ENCODE measurements at places on chromosomes 4 and X.

DNA sequence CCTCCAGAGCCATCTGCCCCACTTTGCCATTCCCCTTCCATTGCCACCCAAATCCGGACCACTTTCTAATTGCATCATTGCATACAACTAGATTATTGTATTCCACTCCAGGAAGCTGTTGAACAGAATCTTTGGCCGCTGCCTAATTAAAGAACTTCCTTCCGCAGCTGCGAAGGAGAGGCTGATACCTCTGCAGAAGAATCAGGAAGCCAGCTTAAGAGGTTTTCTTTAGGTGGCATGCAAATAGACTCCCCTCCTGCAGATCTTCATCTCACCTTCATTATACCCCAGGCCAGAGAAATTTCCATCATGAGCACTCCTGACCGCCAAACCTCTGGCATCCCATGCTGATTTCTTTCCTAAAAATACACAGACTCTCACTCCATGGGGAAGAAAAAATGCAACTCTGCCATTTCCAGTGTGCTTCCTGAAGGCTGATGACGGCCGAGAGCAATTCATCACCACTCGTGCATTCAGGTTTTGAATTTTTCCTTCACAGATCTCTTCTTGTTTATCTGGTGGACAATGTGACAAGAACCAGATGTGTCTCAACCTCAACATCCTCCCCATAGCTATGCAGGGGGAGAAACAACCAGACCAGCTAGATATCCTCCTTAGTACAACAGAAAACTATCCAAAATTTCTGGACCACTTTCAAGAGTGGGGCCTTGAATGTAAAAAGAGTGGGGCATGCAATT, 31.2 kb downstream of the LGI2 start:
- DNase-seq, result no peak

DNA sequence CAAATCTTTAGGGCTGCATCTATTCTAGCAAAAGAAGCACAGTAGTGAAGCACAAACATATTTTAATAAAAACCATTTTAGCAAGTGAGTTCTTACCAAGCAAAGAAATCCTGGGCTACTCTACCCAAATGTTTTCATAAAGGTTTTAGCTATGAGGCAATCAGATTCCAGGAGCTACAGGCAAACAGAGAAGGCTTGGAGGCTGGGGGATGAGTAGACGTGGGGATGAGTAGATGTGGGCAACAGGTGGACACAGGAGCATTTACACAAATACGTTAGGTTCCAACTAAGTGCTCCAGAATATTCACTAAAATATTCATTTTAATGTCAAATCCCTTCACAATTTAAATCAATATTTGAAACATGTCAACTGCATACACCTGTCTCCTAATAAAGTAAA, 34.5 kb downstream of the ATP11C start:
- no peak for DNase-seq

DNA sequence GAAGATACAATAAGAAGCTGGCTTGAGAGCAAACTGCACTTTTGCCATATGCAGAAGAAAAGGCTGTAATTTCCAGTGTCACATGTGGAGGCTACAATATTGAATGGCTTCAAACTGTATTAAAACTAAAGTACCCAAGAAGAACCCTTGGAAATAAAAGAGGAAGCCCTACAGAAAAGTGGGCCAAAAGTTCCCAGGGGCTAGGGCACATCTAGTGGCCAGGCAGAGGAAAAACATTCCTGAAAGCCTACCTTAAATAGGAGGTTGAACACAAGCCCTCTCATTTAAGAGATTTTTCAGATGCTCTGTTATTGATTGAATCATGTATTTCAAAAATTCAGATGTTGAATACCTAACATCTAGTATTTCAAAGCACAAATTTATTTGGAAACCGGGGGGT, 40.6 kb upstream of the PRDX4 start:
- no peak for DNase-seq

GRCh38 chr4:38145033-38145678, 185.0 kb downstream of the PTTG2 start:
- DNase-seq, result no peak

DNA sequence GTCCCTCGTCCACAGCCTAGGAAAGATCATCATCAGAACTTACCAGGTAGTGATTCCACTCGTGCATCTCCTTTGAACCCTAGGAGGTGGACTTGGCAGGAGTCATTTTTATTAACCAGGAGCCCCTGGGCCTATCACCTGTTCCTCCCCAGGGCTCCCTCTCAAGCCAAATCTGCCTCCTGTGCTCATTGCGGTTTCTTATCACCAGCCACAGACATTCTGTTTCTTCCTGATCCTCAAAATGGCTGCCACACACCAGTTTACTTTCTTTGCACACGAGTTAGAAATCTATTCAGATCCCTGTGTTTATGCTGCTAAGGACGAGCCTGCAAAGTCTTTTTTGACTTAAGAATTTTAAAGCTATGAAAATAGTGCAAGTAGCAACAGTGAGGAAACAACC, 354.5 kb upstream of the BOD1L1 start:
- DNase-seq, result no peak

GRCh38 chr4:159105761-159106243, 2.9 kb downstream of the RAPGEF2 start:
- no peak for DNase-seq

GRCh38 chr4:149158817-149159216, 656.8 kb downstream of the IQCM start:
- no peak for DNase-seq

DNA sequence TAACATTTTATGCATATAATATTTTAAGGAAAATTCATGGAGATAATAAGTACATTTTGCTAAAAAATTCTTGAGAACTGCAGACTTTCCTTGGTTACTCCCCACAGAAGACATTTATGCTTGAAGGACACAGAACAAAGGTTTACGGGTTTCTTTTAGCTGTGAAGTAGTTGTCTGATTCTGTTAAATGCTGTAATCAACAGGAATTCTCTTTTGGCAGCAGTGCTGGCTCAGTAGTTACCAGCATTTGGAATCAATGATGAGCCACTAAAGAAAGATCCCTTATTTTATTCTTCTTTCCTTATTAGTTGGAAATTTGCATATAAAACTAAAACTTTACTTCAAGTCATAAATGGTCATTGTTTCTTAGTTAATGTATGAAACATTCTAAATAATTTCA, 199.3 kb upstream of the FAT4 start:
- DNase-seq, result no peak

- DNase-seq, result no peak
Observed at GRCh38 chr4:76737180-76737579, 160.8 kb downstream of the SOWAHB start.

- no peak for DNase-seq
Observed at GRCh38 chr4:147981305-147981704, 249.4 kb downstream of the ARHGAP10 start.

DNA sequence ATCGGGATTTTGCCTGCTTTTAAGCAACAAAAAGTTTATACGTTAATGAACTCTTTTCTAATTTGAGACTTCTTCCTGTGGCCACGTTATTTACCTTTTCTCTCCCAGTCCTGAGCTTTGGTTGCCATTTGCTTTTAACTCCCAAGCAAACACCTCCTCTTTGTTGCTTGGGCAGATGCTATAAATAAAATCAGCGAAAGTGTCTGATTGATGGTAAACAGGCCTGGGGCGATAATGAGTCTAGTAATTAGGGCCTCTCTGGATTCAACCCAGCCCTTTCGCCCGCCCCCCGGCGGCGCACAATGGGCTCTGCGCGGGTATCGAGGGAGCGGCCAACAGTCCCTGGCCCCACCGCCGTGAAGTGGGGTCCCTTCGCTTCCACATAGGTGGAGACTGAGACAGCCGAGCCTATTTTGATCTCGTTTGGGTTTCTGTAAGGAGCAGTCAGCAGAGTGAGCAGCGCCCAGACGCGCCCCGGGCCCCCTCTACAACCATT, 790 bp downstream of the CLGN start:
- DNase-seq, result no peak

DNA sequence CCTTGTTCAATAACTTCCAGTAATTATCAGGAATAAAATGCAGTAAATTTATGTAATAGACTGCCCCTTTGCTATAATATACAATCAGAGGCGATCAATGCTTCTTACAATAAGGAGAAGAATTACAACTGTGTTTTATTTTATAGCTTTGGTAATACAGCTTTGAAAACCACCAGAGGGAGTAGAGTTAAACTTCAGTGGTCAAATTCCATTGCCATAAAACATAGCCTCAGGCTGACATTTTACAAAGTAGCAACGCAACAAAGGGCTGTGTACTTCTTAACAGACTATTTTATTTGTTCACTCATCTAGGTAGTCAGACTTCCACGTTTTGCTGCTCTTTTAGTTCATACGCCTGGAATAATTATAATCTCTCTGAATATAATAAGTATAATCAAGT, 58.5 kb downstream of the TEX13C start:
- DNase-seq, result no peak

DNA sequence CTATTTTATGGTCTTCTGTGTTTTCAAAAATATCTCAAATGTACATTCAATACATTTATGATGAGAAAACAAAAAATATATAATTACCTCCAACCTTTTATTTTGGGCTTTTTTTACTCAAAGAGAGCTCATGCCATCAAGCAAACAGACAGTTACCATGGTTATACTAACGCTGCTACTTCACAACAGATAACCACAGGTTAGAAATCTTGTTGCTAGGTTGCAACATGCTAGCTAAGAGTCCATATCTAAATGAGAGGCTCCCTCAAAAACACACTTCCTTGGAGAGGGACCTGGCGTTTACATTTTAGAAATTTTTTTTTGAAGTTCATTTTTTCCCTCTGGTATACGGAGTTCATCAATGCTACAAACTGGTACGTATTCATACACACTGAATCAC, 44.3 kb downstream of the TBC1D9 start:
- no peak for DNase-seq

- no peak for DNase-seq
Observed at GRCh38 chr4:13928214-13928613, 300.7 kb upstream of the BOD1L1 start.

DNA sequence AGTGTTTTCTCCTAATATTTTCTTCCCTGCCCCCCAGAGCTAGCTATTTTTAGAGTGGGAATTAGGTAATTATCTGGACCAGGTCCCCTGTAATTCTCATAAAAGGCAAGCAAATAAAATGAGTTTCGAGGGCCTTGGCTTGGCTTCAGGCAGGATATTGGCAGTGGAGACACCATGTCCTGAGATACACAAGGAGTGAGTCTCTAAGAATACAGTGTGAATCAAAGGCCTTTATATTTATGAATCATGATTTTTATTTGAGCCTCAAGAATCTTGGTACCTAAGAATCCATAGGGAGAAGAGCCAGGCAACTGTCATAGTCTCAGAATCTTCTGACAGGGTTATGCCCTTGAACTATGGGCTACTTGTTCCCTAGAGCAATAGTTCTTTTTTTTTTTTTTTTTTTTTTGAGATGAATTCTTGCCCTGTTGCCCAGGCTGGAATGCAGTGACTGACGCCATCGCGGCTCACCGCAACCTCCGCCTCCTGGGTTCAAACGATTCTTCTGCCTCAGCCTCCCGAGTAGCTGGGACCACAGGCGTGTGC, 205.4 kb downstream of the LDB2 start:
- DNase-seq, result no peak

DNA sequence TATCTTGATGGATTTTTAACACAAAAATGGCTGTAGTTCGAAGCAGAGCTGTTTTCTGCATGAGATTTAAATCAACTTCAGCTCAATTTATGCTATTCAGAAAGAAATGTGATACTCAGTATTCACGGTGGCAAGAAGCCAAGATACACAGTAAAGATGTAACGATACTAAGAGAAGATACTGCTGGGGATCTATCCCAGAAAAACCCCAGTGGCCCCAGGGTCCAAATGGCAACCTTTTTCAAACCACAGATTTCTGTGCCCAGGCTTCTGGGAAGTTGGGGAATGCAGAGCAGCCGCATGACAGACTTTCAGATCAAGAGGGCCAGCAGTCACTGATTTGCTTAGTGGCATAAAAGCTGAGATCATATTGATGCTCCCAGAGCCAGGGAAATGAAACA, 353.9 kb downstream of the AFF2 start:
- DNase-seq, result no peak

GRCh38 chrX:65750674-65751469, 83.4 kb downstream of the MSN start:
- peak; percentile 16 for DNase-seq

DNA sequence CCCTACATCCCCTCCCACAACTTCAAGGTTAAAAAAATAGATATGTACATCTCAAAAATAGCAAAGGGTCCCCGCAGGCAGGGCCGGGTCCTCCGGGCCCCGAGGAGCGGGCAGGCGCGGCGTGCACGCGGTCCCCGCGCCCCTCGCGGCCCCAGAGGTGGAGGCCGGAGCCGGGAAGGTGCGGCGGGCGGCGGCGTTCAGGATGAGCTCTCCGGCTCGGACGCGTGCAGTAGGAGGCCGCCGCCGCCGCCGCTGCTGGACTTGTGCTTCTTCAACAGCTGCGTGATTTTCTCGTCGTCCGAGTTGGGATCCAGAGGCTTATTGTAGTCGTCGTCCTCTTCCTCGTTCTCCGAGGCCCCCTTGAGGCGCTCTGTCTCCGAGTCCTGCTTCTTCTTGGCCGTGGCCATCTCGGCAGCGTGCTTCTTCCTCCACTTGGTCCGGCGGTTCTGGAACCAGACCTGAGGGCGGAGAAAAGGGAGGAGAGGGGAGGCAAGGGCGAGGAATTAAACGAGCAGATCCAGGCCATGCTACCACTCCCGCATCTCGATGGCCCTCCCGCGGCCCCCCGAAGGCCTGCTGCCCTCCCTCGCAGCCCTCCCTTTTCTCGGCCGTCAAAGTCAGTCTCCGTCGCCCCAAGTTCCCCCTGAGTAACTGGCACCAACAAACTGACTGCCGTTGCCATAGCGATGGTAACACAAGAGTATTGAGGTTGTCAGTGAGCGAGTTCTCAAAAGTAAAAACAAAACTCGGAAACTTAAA, 5.8 kb downstream of the NKX6-1 start:
- no peak for DNase-seq

DNA sequence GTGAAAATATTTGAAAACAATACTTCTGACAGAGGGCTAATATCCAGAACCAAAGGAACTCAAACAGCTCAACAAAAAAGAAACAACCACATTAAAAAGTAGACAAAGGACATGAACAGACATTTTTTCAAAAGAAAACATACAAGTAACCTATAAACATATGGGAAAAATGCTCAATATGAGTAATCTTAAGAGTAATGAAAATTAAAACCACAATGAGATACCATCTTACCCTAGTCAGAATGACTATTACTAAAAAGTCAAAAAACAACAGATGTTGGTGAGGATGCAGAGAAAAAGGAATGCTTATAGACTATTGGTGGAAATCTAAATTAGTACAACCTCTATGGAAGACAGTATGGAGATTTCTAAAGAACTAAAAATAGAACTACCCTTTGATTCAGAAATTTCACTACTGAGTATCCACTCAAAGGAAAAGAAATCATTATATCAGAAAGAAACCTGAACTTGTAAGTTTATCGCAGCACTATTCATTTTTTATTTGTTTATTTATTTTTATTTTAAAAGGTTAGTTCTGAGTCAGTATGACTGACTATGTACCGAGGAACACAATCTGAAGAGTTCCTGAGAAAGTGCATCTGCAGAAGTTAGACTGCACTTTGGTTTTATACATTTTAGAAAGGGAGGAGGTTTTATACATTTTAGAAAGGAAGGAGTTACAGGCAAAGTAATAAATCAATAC, 231.3 kb downstream of the INPP4B start:
- DNase-seq, result no peak

All from T-helper 22 cell (primary cell).